Activated CD4-positive, alpha-beta T cell treated with anti-CD3 and anti-CD28 coated beads for 4 hours (primary cell): ENCODE measurements at places on chromosomes 1 and 21.

DNA sequence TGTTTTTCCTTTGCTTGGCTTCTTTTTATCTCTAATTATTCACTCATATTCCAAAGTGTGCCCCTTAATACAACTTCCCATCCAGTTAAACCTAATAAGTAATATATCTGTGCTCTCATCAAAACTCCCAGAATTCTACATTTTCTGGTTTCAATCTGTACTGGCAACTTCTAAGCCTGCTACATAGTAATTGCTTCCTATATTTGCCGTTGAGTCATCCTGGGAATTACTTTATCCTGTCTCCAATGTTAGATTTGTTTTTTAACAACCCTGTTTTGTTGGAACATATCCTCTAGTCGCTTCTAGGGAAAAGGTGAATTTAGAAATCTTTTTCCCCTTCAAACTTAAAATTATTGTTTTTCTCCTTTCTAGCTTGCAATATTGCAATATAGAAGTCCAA lies 620.5 kb upstream of the PKN2 start:
- DNase-seq: no peak

DNA sequence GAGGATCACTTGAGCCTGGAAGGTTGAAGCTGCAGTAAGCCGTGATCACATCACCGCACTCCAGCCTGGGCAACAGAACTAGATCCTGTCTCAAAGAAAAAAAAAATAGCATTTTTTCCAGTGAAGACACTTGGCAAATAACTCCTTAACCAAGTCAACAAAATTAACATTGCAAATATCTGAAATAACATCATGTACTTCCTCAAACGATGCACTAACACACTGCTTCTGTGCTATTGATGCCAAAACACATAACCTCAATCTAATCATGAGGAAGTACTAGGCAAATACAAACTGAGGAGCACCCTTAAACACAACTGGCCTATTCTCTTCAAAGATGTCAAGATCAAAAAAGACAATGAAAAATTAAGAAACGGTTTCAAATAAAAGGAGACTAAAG lies 32.3 kb downstream of the PABPC4 start:
- DNase-seq: no peak

GRCh38 chr21:44006017-44006619 lies 6.0 kb upstream of the TRAPPC10 start:
- DNase-seq: no peak

DNA sequence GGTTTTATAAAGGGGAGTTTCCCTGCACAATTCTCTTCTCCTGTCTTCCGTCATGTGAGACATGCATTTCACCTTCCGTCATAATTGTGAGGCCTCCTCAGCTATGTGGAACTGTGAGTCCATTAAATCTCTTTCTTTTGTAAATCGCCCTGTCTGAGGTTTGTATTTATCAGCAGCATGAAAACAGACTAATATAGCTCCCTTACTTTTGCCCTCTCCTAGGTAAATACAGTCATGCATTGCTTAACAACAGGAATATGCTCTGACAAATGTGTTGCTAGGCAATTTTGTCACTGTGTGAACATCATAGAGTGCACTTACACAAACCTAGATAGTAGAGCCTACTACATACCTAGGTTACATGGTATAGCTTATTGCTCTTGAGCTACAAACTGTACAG lies 616.8 kb downstream of the RWDD3 start:
- DNase-seq: no peak

- peak; percentile 38 for DNase-seq
Measured at GRCh38 chr1:206769304-206769731, 1.3 kb upstream of the IL19 start.

DNA sequence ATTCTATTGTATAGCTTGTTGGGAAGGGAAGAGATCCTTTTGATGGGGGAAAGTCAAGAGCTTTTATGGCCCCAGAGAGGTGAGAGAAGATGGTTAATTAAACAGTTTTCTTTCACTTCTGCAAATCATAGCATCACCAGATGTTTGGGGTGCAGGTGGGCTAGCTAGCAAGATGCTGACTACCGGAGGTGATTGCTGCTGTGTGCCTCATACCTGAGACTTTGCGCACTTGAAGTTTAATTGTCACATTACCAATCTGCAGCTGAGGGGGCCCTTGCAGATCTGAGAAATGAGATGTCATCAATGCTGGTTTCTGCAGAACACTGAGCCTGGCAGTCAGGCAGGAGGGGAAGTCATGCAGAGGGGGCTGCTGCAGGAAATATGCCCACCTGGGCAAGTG lies 73.9 kb downstream of the SNRPE start:
- no peak for DNase-seq

DNA sequence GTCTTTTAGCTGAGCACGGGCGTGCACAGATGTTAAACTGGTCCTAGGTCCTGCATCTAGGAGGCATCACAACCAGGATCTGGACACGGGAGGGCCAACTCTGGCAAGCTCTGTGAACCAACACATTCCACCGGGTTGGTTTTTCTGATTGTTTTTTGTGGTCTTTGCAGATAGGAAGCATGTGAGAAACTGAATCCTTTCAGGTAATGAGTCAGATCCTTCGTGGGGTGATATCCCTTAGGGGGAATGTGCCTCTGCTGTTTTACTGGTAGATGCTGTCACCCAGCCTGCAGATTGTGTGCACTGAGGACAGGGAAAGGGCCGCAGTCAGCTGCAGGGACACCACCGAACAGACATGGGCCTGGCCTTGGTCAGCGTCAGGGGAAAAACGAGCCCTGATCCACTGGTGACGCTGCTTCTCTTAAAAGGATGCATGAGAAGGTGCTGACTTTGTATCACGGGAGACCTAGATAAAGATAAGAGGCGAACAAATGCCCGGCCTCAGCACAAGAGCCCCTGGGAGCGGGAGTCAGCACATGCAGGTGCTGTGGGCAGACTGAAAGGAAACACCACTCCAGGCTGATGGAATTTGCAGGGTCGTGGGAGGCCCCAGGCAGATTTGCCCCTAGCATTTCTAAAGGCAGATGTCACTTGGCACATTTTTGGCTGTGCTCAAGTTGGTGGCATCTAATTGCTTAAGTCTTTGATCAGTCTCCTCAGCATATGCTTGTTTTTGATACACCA lies 51.1 kb downstream of the DOP1B start:
- DNase-seq: no peak

DNA sequence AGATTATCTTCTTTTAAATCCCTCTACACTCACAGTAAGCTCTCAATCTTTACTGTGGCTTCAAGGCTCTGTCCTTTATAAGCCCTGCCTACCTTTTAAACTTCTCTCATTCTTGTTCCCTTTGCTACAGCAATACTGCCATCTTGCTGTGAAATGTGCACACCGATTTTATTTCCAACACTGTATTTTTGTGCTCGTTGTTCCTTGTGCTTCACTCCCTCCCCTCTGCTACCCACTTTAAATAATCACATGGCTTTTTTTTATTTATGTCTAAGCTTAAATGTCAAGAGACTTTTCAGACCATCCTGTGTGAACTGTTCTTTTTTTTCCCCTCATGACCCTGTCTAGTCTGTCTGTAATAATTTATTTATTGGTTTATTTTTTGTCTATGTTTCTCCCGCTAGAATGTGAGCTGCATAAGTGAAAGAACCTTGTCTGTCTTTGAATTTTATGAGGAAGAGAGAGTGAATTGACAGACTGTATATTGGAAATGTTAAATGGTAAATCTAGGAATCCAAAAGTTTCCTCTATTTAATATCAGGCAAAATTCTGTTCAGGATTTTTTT lies 45.7 kb downstream of the ABCD3 start:
- DNase-seq: peak; percentile 14

- DNase-seq: no peak
Measured at GRCh38 chr1:20367116-20367585, 76.5 kb downstream of the VWA5B1 start.

DNA sequence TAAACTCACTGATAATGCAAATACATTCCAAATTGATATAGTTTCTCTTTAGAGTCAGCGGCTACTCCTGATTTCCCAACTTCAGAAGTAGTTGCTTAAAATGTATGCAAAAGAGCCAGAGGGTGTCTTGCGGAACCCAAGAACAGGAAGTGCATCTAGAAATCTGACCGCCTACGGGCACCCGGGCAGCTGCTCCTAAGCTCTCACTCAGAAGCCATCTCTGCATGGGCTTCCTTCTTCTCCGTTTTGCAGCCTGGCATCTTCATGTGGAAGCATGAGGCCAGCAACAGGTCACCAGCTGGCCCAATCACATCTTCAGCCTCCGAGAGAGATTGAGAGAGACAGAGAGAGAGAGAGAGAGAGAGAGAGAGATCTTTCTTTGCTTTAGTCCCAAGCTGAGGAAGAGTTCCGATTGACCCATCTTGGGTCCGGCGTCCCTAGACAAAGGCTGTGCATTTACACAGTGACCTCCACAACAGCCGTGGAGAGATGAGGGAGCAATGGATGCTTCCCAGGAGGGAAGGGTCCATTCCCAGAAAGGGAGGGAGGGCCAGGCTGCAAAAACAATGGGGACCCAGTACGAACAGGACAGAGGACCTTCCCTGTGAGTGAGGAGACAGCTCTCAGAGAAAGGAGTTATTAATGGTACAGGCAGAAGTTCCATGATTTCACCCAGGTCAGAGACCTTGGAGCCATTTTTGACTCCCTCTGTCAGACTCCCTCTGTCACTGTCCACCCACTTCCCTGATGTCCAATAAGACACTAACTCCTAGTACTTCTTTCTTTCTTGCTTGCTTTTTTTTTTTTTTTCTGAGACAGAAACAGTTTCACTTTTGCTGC lies 28.2 kb upstream of the SLC30A1 start:
- DNase-seq: peak; percentile 6

DNA sequence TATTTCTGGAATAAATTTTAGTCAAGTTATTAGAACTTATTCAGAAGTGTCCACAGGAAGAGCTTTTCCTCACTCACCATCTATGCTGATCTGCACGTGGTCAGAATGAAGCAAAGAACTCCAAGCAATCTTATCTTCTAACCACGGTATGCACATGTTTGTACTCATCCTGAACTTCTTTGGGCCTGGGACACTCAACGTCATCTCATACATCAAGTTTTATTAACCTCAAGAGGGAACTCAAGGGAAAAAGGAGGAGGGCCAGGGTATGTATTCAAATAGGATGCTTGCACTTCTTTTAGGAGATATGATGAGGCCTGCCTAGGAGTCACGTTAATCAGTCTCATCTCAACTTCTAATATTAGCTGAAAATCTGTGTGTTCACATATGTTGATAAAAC lies 142.5 kb downstream of the C1orf94 start:
- no peak for DNase-seq

DNA sequence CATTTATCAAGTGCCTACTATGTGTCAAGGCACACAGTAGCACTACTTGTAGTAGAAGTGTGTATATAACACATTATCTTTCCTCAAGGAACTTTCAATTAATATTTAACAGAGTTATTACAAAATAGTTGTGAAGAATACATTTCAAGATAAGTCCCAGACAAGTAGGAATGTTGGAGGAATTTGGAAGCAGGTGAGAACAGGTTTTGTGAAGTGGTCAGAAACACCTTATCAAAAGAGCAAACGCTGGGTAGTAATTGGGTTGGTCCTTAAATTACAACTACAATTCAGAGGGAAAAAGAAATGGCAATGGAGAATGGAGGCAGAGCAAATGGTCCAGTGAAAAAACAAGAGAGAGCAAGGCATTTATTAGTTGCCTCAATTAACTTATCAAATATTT lies 218.8 kb downstream of the ADGRL2 start:
- DNase-seq: no peak

DNA sequence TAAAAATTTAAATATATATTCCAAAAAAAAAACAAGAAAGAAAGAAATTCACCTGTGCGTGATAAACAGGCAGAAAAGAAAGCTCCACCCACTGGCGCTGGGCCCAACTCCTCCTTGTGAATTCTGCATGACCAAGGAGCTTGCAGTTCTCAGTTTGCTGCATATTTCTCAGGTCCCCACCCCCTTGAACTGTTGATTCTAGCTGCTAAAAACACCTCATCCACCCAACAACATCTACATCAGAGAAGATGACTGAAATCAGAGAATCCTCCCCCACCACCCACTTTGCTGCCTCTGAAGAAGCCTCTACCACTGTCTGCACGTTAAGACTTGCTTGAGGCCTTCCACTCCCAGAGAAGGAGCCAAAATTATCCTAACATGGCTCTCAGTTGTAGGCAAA lies 104.8 kb downstream of the RGS2 start:
- DNase-seq: no peak

DNA sequence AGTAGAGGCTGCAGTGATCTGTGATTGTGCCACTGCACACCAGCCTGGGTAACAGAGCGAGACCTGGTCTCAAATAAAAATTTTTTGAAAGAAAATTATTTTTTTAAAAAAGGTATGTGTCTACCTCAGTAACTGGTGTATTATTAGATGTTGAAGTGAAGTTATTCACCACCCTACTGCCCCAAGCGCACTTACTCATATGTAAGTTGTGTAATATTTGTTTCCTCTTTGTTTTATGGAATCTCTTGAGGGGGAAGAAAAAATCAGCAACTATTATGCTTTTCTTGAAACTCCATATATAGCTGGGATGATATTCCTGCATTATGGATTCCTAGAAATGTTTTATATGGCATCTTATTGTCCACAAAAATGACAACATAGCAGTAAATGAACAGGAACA lies 21.3 kb downstream of the RBM15 start:
- no peak for DNase-seq

GRCh38 chr1:156754219-156754618 lies 2.7 kb upstream of the HDGF start:
- no peak for DNase-seq

DNA sequence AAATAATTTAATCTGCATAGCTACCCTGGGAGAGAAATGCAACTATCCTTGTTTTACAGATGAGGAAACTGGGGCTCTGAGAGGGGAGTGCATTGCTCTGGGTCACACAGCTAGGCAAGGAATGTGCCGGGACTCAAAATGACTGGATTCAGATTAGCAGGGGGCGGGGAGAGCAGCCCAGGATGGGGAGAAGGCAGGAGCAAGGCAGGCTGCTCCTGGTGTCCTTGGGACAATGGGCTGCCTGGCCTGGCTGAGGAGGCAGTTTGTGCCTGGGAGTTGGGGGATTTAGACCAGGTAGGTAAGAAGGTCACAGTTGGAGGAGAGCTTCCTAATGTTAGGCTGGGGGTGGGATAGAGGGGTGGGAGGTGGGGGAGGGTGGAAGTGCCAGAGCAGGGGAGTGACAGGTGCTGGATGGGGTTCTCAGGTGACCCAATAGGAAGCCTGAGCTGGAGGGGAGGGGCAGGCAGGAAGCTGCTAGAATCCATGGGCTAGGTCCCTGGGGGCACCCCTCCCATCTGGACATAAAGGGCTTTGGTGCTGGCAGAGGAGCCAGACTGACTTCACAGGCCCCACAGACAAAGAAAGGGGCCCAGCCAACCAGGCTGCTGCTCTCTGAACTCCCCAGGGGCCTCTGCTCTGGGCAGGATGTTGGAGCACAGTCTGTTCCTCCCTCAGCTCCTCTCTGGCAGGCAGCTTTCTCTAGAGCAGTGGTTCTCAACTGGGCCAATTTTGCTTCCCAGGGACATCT lies 29.0 kb downstream of the TRIM62 start:
- DNase-seq: no peak

DNA sequence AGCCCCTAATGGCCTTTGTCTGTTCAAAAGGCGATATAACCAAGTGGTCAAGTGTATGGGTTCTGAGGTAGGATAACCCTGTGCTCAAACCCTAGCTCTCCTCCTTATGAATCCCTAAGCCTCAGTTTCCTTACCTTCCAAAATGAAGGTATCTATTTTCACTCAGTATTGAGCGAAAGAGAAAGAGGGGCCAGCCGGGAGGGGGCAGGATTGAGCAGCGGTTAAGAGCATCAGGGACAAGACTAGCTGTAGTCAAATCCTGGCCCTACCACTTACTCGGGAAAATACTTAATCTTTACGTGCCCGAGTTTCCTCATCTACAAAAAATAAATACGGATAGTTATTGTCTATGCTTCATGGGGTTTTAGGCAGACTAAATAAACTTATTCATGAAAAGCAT lies 25.7 kb downstream of the LY9 start:
- no peak for DNase-seq
